ENCODE measurements at places on chromosomes 7 and 10. TPM values are rescaled to one million over a fixed set of nuclear protein-coding genes. Genes with fewer than 3 reads are reported as not detected.

The NUTM2A gene
- not detected for total RNA-seq

The CFAP70 gene
- total RNA-seq, result 0.33 TPM

The PIK3CG gene
- total RNA-seq, result 28.1 TPM

DNA sequence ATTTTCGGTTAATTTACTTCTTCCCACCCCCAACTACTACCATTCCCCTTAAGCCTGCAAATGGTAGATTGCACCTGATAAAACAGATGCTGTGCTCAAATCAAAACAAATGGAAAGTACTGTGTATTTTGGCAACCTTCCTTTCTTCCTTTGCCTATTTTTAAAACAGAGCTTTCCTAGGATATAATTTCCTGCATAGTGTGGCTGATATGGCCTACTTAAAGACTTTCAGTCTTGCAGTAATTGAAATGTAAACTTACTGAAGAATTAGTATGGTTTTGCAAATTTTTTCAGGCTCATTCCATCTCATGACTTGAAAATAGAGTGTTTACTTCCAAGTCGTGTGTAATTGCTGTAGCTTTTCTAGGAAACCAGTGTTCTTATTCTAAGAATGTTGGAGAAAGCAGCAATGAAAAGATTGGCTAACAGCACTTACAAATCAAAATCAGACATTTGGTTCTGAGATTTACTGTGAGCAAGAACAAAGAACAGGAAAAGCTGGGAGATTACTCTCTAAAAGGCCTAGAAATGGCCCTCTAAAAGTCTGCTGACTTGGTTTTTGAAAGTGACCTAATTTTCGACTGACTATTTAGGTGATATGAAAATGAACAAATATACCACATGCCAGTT lies 52.0 kb downstream of the REEP3 start:
- DNase-seq, result no peak

The MUC3A gene
- not detected for total RNA-seq

- DNase-seq, result no peak
Observed at GRCh38 chr10:43585046-43585445, 10.6 kb upstream of the ZNF239 start.

The NCF1 gene
- total RNA-seq, result not detected

DNA sequence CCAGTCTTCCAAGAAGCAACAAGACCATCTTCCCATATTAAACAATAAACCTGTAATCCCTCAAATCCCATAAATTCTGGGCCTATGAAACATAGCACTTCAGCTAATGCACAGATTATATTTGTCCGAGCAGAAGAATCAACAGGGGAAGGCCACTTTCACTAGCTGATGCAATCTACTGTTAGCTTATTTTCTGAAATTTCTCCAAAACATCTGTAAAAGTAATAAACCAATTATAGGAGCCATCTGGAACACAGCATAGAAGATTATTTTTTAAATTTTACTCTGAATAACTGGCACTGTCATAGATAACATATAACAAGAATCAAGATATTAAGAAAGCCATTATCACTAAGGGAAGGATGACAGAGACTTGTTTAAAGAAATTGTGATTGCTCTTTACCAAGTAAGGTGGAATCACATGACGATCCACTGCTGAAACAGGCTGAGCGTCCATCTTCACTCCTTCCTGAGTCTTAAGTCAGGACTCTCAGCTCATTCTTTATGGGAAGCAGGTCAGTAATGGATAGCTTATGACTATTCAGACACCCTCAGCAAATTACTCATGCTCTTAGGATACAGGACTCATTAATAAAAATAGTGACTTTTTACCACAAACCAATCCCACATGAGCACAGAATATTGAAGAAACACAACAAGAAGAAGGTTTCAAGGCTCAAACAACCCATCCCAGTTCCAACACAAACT lies 719.5 kb downstream of the XPNPEP1 start:
- DNase-seq, result no peak

GRCh38 chr7:35416568-35416967 lies 162.7 kb upstream of the TBX20 start:
- DNase-seq, result no peak

The TMEM176A gene
- total RNA-seq, result not detected

GRCh38 chr7:137276189-137276588 lies 67.3 kb downstream of the PTN start:
- no peak for DNase-seq

DNA sequence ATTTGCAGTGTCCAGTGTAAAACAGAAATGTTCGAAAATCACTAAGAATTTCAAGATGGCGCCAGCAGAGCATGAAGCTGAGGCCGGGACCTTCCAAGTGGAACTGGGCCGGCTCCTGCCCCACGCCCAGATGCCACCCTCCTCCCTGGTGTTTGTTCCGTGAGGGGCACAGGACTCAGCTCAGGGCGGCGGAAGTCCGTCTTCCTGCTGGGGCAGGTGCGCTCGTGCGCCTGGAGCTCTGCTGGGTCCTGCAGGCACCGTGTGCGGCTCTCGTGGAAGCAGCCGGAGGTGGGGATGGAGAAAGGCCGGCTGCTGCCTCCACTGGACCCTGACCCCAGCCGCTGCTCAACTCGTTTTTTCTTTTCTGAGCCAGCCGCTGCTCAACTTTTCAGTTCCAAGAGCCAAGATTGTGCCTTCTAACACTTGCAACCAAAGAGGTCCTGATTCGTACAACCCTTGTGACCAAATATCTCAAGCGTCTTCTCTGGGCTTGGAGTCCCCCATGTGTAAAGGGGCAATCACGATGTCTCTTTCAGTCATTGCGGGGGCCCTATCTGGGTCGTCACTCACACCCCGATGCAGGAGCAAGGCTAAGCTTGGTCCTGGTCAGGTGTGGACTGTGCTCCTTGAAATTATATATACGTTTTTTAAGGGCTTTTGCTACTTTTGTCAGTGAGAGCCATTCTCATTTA lies 334.4 kb downstream of the ADARB2 start:
- DNase-seq, result no peak

DNA sequence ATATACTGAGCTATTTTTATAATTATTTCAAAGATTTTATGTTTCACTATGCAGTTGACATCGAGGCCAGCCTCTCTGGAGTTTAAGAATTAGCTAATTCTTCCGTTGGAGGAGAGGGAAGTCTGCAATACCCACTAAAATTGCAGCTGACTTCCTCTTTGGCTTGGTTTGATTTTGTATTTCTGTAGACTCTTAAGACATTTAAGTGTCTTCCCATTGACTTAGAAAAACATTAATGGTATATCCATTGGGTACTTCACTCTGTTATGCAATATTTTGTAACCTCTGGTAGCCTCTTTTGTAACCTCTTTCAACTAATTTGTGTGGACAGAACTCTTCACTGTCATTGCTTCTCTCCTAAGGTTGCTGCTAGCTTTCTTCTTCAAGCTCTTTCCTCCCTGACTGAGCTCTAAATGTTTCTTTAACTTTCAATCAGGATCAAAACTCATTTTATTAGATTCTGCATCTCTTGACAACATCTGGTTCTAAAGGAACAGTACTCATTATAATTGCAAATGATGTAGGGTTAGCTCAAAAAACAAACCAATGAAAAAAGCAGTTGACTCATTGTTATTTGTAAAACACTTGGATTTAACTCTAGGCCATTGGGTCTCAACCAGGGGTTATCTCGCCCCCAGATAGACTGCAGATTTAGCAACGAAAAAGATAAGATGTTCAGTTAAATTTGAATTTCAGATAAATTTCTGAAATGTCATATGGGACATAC lies 1.7 kb upstream of the ANKRD22 start:
- no peak for DNase-seq

DNA sequence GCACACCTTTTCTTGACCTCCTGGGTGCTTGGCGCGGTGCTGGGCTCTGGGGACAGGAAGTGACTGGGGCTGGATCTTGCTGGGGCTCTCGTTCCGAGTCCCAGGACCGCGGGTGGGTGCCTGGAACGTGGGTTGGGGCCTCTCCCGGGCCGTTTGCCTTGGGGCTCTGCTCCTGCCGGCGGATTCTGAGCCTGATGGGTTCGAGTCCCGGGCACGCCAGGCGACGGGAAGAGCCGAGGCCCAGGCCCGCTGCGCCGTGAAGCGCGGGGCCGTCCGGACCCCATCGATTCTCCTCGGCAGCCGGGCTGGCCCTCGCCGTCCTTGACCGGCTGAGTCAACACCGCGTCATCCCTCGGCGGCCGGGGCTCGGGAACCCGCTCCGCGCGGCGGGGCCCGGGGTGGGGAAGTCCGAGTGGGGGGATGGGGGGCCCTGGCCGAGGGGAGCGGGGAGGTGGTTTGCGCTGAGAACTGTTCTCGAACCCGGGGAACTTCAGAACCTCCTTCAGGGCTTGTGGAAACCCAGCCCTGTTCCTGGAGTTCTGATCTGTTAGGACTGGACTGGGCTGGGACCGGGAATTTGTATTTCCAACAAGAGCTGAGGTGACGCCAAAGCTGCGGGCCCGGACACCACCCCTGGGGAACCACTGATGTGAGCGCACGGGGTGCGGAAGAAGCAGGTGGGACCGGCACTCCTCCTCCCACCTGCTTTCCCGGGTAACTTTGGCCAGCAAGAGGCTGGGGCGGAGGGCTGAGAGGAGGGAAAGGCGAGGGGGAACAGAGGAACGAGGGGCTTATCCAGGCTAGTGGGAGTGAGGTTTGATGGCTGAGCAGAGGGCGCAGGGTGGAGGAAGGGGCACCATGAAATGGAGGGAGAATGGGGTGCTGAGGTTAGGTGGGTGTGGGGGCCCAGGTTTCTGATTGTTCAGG lies 6.2 kb downstream of the HHEX start:
- no peak for DNase-seq

DNA sequence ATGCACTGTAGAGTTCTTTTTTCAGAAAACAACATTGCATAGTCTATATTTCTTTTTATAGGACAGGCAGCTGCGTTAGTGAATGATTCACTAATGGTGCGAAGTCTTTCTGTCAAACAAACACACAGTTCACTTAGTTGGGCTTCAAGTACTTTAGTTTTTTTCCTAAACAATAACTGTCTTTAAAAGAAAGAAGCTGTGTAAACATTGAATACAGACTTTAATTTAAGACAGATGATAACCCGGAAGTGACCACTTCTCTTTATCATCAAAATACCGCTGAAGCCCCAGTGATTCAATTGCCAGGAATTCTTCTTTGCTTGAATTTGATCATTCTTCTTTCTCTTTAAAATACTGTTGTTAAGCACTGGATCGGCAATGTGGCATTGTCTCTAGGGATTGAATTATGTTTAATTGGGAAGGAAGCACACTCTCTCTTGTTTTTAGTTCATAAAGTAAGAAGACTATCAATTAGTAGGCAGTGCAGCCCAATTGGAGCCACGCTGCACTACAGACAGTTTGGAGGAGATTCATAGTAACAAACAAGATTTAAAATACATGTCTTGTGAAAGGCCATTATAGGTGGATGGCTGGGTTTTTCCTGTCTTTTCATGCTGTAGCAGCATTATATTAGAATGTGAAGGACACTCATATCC lies 30.4 kb downstream of the CNTNAP2 start:
- DNase-seq, result no peak

DNA sequence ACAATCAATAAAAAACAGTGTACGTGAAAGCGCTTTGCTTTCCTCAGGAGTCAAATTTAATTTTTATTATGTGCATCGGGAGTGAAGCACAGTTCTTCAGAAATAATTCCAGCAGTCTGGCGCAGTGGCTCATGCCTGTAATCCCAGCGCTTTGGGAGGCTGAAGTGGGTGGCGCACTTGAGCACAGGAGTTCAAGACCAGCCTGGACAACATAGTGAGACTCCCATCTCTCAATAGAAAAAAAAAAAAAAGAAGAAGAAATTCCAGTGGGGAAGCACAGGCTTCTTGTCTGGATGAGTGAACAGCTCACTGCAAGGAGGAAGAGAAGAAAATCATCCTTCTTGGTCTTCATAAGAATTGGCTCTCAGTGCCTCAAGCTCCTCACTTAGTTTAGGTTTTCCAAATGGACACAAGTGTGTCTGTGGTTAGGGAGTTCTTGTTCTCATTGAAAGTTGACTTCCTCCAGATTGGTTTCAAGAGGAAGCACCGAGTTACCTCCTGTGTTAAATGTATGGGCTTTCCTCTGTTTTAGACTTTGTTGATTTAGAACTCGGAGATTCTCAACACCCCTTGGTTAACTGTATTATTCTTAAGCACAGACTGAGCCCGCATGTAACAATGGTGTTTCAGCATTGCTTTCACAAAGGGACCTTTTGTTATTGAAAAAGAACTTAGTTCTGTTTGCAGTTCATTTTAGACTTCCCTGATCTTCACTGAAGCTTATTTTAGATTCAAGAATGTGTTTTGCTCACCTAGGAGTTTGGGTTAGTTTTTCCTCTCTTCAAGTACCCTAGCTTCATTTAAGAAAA lies 28.0 kb downstream of the LMTK2 start:
- DNase-seq, result no peak

GRCh38 chr7:48420206-48420605 lies 248.9 kb downstream of the ABCA13 start:
- no peak for DNase-seq

The GIMAP4 gene
- total RNA-seq, result 62.7 TPM

DNA sequence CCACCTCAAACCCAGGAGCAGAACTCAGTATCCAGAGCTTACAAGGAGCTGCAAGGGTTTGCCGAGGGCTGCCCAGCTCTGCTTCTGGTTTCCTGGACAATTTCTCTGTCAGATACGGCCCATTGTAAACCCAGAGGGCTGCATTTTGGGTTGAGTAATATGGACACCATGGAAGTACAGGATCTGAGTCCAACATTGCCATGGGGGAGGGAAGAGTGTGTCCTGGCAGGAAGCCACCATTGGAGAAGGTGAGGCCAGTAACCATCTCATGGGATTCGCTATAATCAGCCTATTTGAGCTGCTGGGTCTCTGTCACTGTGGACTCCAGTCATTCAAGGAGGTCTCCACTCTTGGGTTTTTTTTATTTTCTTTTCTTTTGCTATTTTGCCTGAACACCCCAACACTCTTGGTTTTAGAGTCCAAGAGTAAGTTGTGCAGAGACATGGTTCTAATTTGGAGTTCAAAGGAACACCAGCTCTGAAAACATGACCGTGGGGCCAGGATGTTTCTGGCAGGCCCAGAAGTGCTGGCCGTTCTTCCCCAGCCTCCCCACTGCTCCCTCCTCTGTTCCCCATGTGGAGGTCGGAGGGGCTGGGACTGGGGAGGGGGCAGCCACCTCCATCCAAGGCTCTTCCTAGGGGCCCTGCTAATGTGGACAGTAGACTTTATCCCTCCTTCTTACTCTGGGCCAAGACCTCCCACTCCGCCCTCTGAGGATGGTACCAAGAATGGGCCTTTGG lies 46.2 kb downstream of the CHST3 start:
- no peak for DNase-seq

GRCh38 chr10:76624470-76624869 lies 1013.1 kb downstream of the KCNMA1 start:
- DNase-seq, result no peak

The SPAG6 gene
- not detected for total RNA-seq

The VAX1 gene
- not detected for total RNA-seq

DNA sequence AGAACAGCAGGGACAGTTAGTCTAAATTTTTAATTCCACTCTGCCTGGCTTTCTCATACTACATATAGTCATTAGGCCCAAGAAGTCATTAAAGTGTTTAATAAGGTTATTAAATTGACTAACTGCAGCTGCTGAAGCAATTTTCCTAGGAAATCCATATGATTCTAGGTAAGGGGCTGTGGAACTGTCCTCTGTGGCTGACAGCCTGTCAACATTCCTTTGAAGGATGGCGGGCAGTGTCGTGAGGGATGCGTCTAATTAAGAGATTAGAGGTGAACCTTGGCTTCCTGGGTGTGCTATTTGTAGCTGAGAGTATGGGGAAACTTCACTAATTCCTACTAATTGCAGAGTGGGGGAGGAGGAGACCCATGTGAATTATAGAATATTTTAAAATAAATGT lies 64.6 kb downstream of the SNX10 start:
- DNase-seq, result no peak
